ENCODE measurements at places on chromosomes 6 and 20.

DNA sequence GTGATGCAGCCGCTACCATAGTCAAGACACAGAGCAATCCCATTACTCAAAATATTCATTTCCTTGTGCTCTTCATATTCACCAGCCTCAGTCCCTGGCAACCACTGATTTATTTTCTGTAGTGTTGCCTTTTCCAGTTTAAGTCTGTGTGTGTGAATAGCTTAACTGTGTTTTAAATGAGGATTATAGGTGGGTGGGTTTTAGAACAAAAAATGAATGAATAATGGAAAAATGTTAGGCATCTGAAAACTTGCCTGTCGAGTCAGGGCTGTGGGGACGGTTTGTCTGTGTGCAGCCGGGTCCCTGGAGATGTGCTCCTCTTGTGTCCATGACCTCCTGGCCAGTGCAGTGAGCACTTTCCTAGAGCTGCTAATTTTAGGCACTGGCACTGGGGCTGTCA lies 27.1 kb downstream of the BANF2 start:
- no peak for DNase-seq

DNA sequence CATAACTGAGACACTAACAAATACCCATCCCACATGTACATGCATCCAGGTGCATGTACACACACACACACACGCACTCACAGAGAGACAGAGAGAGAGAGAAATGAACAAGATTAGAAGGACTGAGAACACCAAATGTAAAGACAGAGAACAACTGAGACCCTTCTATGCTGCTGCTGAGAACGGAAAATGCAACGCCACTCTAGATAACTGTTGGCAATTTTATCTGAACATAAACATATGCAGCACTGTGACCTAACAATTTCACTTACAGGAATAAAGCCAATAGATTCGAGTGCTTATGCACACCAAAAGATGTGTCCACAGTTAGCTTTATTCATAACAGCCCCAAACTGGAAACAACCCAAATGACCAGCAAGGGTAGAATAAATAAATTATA lies 103.8 kb upstream of the LY86 start:
- DNase-seq: no peak

DNA sequence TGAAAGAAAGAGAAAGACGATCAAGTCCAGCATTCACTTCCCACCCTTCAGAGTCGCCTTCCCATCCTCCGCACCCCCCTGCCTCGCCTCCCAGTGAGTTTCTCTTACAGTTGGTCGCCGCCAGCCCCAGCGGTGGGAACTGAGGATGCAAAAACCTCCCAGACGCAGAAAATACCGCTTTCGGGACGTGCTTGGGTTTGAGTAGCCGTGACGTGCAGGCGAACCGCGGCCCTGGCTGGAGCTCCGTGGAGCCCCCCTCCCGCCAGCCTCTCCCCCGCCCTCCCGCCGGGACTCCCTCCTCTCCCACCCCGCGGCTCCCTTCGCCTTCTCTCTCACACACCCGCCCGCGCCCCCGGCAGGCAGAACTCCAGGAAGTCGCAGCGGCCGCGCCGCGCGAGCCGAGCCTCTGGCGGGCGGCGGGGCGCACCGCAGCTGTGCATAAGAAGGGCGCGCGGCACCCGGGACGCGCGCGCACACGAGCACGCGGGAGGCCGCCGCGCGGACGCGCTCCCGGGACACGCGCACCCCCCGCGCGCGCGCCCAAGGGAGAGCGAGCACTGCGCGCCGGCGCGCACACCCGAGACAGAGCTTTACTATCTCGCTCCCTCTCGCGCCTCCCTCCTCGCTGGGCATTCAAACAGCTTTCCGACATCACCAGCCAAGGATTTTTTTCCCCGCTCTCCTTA lies at the start of gene ADGRB3:
ADGRB3 (plus strand) TSS at position 557 of the 686 bp plus-strand sequence. CDS start 3,394 bp downstream, outside the sequence.
- no peak for DNase-seq

DNA sequence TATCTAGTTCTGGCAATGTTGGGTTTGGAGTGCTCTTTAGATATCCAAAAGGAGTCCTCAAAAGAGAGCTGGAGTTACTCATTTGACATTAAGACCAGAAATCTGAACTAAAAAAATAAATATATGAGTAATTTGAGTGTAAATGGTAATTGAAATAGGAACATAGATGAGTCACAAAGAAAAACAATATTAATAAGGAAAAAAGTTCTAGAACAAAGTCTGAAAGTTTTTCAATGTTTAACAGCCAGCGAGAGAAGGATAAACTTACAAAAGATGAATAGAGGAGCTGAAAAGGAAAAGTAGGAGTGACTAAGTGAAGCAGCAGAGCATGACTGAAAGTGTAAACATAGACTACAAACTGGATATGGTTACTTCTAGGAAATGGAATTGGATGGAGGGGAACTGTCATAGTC lies 46.8 kb downstream of the EPM2A start:
- no peak for DNase-seq

GRCh38 chr6:33477864-33478263 lies 23.5 kb downstream of the ZBTB9 start:
- no peak for DNase-seq

DNA sequence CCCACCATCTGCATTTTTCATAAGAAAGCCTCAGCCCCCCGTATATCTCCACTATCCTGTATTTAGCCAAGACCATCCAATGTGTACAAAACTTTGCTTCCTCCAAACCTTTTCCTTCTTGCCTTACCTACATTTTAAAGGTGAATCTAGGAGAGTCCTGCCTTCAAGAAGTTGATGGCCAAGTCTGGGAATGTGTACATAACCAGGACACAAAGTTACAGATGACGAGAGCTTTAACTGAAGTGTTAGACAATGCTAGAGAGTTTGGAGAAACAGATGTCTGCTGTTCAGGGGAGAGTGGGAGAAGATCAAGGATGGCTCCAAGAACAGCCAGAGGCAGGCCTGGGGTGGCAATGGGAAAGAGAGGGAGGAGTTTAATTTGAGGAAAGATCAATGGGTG lies 2.3 kb upstream of the UQCC2 start:
- DNase-seq: no peak

DNA sequence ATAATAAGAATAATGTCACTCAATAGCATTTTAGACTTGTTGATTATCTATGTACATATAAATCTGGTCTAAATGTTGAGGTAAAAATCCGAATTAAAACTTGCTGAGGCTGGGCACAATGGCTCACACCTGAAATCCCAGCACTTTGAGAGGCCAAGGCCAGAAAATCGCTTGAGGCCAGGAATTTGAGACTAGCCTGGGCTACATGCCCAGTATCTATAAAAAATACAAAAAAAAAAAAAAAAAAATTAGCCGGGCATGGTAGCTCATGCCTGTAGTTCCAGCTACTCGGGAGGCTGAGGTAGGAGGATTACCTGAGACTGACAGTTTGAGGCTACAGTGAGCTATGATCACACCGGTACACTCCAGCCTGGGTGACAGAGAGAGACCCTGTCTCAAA lies 34.2 kb upstream of the SUPT3H start:
- DNase-seq: no peak

DNA sequence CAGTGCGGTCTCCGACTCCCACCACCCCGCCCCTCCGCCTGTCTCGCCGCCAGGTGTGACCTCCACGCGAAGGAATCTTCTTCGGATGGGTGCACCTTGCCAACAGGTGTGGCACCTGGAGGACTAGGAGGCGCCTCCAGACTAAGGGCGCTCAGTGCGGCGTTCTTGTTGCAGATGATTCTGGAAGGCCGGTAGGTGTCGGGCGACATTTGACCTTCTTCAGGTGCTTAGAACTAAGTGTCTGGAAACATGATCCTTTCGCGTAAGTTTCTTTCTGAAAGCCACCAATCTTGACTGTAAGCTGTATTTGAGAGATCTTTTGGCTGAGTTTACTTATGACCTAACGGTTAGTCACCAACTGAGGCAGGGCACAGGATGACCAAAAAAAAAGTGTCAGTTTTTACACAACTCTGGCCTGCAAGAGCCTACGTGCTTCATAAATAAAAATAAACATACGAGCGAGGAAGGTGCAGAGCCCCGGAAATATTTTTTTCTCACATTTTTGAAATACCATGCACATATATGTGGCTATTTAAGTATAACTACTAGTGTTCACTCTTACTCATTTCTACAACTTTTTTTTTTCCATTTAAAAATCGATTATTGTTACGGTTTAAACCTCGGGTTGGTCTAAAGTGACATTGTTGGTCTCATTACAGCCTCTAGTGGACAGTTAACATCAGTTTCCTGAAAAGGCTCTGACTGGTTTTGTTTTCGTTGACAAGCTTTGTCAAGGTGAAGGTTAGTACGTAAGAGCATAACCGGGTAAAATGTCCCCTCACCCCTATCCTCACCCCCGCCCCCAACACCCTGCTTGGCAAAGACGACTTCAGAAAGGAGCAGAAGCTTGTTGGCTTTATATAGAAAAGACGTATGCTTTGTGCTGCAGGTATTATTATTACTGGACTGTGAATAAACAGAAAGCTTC lies 1.6 kb upstream of the ATXN1 start:
- DNase-seq: no peak

DNA sequence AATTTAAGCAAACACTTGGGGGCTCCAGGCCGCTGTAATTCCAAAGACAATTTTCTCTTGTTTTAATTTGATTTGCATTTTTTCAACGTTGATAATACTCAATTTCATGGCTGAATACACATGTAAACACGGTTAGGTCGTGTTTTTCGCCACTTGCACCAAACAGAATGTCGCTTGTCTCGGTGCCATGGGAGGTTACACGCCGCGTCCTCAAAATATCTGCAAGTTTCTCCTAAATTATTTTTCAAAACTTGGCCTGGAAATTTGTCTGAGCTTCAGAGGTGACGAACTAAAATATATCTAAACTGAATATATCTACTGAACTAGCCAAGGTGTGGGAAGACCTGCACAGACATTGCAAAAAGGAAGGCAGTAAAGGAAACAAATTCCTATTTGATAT lies 15.0 kb downstream of the FOXA2 start:
- DNase-seq: no peak

DNA sequence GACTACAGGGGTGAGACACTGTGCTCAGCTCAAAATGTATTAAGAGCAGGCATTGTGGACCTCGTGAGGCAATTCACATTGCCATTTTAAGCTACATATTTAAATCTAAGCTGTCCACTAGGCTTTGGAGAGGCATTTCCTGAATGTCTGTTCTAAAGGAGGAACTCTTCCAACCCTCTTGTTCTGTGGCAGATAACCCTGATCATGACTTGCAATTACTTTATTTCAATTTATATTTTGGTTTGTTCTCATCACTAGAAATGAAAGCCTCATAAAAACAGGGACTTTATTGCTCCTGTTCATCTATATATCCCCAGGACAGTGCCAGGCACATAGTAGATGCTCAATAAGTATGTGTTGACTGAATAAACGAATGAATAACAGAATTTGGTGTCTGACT lies 84.0 kb upstream of the SALL4 start:
- no peak for DNase-seq

GRCh38 chr20:16553101-16553500 lies 20.1 kb downstream of the KIF16B start:
- no peak for DNase-seq

DNA sequence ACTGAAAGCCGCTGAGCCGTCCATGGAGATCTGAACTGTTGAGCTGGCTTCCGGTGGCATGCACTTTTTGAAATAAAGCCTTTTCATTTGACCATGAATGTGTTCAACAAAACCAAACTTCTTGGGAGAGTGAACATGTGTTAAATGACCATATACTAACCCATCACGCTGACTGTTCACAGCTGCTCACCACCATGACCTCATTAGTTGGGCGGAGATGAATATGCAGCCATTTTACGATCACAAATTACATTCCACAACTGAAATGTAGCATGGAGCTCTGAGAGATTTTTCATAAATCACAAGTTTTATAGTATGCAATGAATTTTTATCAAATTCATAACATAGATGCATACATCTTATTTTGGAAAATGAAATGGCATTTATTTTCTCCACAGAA lies 4.2 kb downstream of the RAMACL start:
- DNase-seq: no peak

DNA sequence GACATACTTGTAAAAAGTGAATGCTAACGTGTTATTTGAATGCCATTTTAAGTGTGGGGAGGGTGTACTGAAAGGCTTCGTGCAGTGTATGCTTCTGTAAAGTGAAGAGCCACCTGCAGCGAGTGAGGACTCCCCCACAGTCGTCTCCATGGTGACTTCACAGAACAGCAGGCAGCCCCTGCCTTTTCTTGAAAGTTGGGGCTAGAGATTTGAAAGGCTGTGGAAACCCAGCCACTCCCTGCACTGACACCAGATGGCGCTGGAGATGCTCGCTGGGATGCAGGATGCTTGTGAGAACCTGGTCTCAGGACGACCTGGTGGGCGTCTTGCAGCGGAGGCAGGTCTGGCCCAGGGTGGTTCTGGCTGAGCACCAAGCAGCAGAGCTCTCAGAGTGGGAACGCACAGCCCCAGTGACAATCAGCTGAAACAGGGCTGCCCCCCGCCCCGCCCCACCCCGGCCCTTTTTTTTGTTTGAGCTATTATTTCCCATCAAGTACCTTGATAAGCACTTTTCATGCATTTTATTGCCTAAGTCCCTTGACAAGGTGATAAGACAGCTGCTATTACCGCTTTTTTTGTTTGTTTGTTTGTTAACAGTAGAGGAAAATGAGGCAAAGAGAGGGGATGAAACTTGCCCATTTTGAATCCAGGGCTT lies 150.3 kb downstream of the SYCP2 start:
- DNase-seq: no peak

DNA sequence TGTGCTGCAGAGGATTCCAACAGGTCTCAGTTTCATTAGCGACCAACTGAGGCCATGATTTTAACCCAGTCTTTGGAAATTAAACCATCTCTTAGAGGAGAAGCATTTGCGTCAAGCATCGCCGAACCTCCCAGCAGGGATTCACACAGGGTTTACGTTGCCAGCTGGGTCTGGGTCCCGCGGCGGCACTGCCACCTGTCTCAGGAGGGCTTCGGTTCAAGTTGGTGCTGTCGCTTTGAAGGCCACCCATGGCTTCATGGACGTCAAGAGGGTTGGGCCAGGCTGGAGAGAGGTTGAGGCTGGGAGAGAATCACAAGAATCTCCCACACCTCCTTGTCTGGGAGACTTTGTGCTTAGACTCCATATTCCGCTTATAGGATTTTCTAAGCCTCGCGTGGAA lies 43.0 kb upstream of the FRMD1 start:
- DNase-seq: no peak

DNA sequence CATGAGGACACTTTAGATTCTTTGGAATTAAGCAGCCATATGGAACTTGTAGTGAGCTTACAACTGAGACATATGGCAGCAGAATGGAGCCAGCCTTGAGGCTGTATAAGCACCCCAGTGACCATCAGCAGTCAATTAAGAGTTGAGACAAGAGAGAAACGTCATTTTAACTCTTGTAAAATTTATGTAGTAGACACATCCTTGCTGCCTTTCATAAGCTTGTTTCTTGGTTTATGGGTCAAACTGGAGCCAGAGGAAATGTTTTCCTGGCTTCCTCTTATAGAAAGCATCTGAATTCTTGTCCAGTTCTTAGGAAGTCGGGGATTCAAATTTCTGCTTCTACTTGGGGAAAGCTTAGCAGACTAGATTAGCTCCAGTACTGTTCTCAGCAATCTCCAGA lies 745.1 kb upstream of the MARCKS start:
- DNase-seq: no peak

All from stimulated activated CD4-positive, alpha-beta T cell treated with anti-CD3 and anti-CD28 coated beads, TNF-alpha, amount 100 ng/mL, for 4 hours (primary cell).